ENCODE measurements at places on chromosomes 6 and 20. TPM values are rescaled to one million over a fixed set of nuclear protein-coding genes. Genes with fewer than 3 reads are reported as not detected.

DNA sequence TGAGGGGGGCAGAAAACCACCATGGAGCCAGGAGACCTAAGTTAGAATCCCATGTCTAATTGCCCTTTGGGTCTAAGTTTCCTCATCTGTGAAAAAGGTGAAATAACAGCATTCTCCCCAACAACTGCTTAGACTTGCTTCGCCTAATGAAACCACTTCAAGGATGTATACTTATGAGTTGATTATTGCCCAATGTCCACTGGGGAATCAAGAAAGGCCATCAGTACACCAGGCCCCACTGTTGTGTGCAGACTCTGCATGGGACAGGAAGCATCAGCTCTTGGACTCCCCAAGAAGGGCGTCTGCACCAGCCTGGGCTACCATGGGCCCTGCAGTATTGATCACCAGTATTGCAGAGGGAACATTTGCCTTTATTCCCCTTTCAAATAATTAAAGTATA, 189.6 kb downstream of the MAFB start:
- DNase-seq: no peak
- no peaks in the 10 kb centered on the region for H3K4me1 ChIP-seq
- no peak overlapping the region for H3K4me3 ChIP-seq
- no peaks in the 10 kb centered on the region for H3K27me3 ChIP-seq
- no peak overlapping the region for H3K27ac ChIP-seq

CCN6 gene
- total RNA-seq: not detected

CCR6 gene
- total RNA-seq: 0.62 TPM

CARMIL1 gene
- total RNA-seq: 9.3 TPM

ACSS1 gene
- total RNA-seq: 36.7 TPM

ADGRB3 gene
- not detected for total RNA-seq

GRCh38 chr6:122770835-122771601, 8.5 kb upstream of the FABP7 start:
- no peaks in the 10 kb centered on the region for H3K36me3 ChIP-seq
- no peaks in the 10 kb centered on the region for H3K4me1 ChIP-seq
- H3K27ac ChIP-seq: no peak overlapping the region
- DNase-seq: no peak
- no peak overlapping the region for H3K4me3 ChIP-seq

DNA sequence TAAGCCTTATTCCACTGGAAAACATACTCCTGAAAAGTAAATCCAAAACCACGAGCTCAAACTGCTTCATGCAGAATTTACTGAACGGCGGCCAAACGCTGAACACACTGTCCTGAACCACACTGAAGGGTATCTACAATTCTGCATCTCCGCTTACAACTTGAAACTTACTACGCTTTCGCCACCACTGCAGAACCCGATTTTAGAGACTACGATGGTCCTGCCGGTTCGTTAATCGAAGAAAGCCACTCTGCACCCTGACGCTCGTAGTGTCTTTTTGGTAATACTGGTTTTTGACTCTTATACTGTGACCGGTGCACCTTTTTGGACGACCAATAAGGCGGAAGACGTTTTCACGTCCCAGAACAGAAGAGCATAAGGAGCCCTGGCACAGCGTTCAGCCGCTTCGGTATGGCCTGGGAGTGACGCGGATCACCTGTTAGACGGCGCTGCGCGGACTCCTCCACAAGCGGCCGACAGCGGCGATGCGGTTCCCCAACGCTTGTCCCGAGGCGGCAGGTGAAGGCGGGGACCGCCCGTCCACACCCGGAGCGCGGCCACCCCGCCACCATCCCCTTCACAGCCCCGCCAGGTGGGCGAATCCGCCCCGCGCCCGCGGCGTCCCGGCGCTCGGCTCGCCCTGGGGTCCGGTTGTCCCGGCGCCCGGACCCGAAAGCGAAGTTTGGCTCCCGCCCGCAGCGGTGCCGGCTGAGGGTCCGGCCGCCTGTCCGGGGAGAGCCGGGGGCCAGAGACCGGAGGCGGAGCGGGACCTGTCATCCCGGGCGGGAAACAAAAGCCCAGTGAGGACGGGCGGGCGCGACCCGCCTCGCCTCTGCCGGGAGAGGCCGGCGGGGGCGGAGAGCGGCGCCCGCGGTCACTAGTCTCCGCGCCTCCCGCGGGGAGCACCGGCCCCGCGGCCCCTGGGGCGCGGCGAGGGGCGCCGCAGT, 784 bp downstream of the FKBP5 start:
- H3K27ac ChIP-seq: peak overlapping the region; percentile 92
- H3K36me3 ChIP-seq: peaks cover 8% of the 10 kb centered on the region
- peaks cover 5% of the 10 kb centered on the region for H3K4me1 ChIP-seq
- H3K4me3 ChIP-seq: peak overlapping the region; percentile 99

DNA sequence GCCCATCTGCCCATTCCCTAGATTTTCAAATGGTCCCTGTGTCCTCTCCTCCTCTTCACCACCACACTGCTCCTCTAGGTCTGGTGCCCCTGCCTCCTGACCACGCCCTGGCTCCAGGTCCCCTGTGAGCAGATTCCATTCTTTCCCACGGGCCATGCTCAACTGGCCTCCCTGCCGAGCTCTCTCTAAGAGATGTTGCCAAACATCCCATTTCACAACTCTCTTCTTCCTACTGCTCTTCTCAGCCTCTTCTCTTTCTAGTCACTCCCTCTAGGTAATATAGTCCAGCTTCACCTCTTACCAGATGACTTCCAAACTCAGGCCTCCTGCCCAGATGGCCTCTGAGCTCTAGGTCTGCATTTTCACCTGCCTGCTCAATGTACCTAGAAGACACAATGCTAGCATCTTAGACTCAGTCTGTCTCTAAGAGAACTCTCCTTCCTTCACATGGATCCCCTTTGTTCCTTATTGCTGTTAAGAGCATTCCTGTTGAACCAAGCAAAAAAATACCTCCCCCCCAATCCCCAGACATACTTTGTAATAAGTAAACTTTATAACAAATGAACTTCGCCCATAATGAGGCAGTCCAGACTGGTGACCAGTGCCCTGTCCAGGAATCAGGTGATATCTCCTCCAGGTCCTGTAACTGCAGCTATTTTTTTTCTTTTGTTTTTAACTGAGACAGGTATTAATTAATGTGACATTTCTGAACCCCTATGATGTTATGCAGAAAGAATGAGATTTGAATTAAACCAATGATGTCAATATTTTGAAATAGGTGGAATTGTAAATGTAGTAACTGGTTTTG, 79.0 kb downstream of the LYRM4 start:
- no peak overlapping the region for H3K4me3 ChIP-seq
- no peaks in the 10 kb centered on the region for H3K36me3 ChIP-seq
- no peaks in the 10 kb centered on the region for H3K27me3 ChIP-seq
- H3K4me1 ChIP-seq: peaks cover 8% of the 10 kb centered on the region
- DNase-seq: no peak

- H3K4me3 ChIP-seq: no peak overlapping the region
- no peaks in the 10 kb centered on the region for H3K36me3 ChIP-seq
- H3K27me3 ChIP-seq: no peaks in the 10 kb centered on the region
- no peak overlapping the region for H3K27ac ChIP-seq
- DNase-seq: no peak
These were observed 155.9 kb downstream of the MYLK4 start for GRCh38 chr6:2594868-2595267.

PPP1R16B gene
- total RNA-seq: 71.5 TPM

DNA sequence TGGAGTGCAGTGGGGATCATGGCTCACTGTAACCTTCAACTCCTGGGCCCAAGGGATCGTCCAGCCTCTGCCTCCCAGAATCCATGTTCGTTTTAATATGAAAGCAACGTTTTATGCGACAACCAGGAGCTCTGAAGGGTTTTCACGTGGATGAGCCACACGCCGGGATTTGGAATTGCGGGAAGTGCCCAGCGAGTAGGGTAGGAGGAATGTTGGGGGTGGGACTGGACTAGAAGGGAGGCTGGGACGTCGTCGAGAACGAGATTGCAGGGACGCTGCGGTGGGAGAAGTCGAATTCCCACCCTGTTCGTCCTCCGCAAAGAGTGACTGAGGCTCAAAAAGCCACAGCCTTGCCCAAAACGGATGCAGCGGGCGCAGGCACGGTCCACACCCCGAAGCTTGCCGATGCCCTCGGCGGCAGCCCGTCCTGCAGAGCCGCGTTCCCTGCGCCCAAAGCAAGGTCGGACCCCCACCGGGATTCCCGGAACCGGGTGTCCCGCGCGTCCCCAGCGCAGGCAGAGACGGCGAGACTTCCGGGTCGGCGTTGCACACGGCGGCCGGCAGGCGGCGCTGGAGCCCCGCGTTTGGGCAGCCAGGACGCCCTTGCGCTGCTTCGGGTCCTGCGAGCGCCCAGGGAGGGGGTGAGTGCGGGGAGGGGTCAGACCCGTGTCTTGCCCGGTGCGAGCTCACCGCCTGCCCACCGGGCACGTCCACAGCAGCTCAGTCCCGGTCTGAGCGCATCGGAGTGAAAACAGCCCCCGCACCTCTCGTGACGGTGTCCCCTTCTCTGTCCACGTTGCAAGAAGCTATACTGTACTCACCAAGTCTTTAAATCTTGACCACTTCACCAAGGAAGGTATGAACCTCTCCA, 87.8 kb downstream of the DHX35 start:
- H3K4me1 ChIP-seq: peaks cover 9% of the 10 kb centered on the region
- peak overlapping the region; percentile 76 for H3K4me3 ChIP-seq
- H3K27me3 ChIP-seq: no peaks in the 10 kb centered on the region
- H3K27ac ChIP-seq: peak overlapping the region; percentile 32
- H3K36me3 ChIP-seq: no peaks in the 10 kb centered on the region

DNA sequence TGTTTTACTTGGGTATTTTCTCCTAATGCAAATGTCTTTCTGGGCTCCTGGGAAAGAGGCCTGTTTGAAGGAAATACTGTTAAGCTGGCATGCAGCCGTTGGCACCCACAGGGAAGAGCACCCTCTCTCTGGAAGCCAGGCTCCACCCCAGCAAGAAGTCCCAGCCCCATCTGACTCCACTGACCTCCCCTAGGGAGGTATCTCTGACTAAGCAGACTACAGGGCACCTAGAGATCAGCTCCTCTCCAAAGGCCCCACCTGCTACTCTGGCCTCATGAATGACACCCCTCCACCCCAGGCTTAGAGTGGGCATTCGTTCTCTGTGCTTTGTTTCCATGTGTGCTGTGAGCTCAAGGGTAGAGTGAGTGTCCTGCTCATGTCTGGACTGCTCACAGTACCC, 6.4 kb upstream of the MDGA1 start:
- H3K4me1 ChIP-seq: peaks cover 5% of the 10 kb centered on the region
- no peaks in the 10 kb centered on the region for H3K36me3 ChIP-seq
- no peak for DNase-seq
- H3K4me3 ChIP-seq: no peak overlapping the region

DNA sequence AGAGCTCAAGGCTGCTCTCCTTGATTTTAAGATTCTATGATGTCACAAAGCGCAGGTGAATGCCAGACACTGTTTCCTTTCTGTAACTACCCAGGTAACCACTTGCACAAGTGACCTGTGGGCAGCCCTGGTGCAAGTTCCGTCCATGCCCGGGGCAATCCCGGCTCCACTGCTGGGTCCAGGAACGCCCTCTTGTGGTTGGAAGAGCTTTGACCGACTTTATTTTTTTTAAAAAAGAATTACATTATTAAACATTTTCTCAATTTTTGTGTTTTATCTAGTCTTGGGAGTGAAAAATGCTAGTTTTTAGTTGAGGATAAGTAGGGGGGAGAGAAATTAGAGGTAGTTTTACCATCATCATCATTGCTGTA, 695.2 kb downstream of the QKI start:
- no peaks in the 10 kb centered on the region for H3K4me1 ChIP-seq
- H3K27me3 ChIP-seq: no peaks in the 10 kb centered on the region
- H3K27ac ChIP-seq: no peak overlapping the region
- H3K4me3 ChIP-seq: no peak overlapping the region
- H3K36me3 ChIP-seq: no peaks in the 10 kb centered on the region

SLC35F1 gene
- total RNA-seq: not detected

DNA sequence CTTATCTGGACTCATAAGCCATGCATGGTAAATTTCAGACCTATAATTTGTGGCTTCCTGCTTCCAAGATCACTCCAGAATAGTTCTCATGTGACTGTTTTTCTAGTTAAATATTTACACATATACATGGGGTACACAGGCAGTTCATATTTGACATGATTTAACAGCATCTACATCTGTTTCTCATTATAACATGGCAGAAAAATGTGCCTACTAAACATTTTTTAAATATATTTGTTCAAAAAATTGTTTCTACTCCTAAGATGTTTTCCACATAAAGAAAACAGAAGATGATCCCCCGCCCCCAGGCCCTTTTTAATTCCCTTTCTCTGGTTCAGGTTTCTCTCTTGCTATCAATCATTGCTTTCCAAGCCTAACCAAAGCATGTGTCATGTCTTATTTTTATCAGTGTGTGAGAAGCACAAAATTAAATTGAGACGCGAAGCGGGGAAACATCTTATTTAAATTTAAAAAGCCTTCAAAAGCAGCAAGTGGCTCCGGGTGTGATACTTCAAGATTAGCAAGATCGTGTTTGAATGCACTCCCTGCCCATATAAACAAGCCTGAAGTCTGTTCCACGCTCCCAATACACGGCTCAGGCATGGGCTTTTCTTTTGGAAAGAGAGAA, 37.3 kb downstream of the IPCEF1 start:
- H3K36me3 ChIP-seq: no peaks in the 10 kb centered on the region
- DNase-seq: no peak
- H3K27ac ChIP-seq: no peak overlapping the region
- H3K4me3 ChIP-seq: no peak overlapping the region
- no peaks in the 10 kb centered on the region for H3K27me3 ChIP-seq

GRCh38 chr6:74932232-74932888, 273.5 kb downstream of the COL12A1 start:
- no peaks in the 10 kb centered on the region for H3K4me1 ChIP-seq
- H3K4me3 ChIP-seq: no peak overlapping the region
- no peaks in the 10 kb centered on the region for H3K36me3 ChIP-seq
- no peak overlapping the region for H3K27ac ChIP-seq
- no peaks in the 10 kb centered on the region for H3K27me3 ChIP-seq

GRCh38 chr6:74749211-74750147, 456.4 kb downstream of the COL12A1 start:
- no peak overlapping the region for H3K4me3 ChIP-seq
- H3K36me3 ChIP-seq: no peaks in the 10 kb centered on the region
- H3K27me3 ChIP-seq: no peaks in the 10 kb centered on the region
- no peak for DNase-seq
- no peak overlapping the region for H3K27ac ChIP-seq
- no peaks in the 10 kb centered on the region for H3K4me1 ChIP-seq

DNA sequence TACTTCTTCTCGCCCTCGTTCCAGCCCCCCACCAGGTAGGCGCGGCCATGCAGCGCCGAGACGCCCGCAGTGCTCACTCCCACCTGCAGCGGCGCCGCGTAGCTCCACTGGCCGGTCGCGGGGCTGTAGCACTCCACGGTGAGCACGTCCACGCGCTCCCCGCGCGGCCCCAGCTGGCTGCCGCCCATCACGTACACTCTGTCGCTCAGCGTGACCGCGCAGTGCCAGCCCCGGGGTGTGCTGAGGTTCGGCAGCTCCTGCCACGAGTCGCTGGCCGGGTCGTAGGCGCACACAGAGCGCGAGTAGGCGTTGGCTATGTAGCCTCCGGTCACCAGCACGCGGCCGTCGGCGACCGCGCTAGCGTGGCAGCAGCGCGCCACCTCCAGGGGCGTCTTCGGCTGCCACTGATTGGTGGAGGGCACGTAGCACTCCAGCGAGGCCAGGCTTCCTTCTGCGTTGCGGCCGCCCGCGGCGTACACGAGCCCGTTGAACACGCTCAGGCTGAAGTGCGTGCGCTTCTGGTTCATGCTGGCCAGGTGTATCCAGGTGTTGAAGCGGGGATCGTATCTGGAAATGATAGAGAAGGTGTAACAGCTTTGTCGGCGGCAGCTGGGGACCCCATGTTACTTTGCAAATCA, 13.7 kb downstream of the KLHL31 start:
- H3K36me3 ChIP-seq: no peaks in the 10 kb centered on the region
- no peaks in the 10 kb centered on the region for H3K27me3 ChIP-seq
- DNase-seq: peak; percentile 82

PNPLA1 gene
- total RNA-seq: not detected

SLC2A4RG gene
- 111 TPM for total RNA-seq

CD109 gene
- total RNA-seq: 0.64 TPM

ASIP gene
- not detected for total RNA-seq

Data from naive thymus-derived CD4-positive, alpha-beta T cell (primary cell).